ENCODE measurements at places on chromosomes 1 and 21.

- H3K4me1 ChIP-seq, result no peaks in the 10 kb centered on the region
- DNase-seq, result no peak
- H3K4me3 ChIP-seq, result no peak overlapping the region
- no peaks in the 10 kb centered on the region for H3K36me3 ChIP-seq
- no peak overlapping the region for H3K27ac ChIP-seq
These were observed 23.2 kb downstream of the TCEA3 start for GRCh38 chr1:23401313-23401712.

DNA sequence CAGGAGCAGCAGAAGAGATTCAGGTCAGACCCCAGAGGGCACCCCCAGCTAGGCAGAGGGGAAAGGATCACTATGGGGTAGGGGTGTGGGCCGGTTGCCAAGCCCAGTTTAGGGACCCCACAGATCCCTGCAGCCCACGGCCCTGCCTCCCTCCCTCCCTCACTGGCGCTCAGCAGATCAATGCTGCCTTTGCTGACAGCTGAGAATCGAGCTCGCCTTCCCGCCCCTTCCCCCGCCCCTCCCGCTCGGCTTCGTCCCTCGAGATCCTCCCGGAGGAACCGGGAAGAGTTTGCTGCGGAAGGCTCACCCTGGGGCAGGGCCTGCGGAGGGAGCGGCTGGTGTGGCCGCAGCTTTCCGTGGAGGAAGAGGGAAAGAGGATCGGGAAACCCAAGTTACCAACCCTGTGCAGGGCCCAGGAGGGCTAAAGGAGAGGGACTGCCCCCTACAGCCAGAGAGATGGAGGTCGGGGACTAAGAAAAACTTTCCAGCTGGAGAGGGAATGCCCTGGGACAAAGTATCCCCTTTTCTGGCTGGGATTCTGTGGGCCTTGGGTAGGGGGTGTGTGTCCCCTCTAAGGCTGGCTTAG lies 1.1 kb upstream of the KCNQ4 start:
- no peaks in the 10 kb centered on the region for H3K36me3 ChIP-seq
- no peak overlapping the region for H3K27ac ChIP-seq
- H3K27me3 ChIP-seq, result peaks cover 15% of the 10 kb centered on the region
- DNase-seq, result no peak
- peak overlapping the region; percentile 30 for H3K4me3 ChIP-seq
- H3K4me1 ChIP-seq, result peaks cover 5% of the 10 kb centered on the region

GRCh38 chr1:176696109-176696508 lies 233.1 kb downstream of the PAPPA2 start:
- H3K4me3 ChIP-seq, result no peak overlapping the region
- no peak overlapping the region for H3K27ac ChIP-seq
- peak; percentile 16 for DNase-seq
- H3K36me3 ChIP-seq, result no peaks in the 10 kb centered on the region
- no peaks in the 10 kb centered on the region for H3K27me3 ChIP-seq

- H3K4me3 ChIP-seq, result no peak overlapping the region
- no peak overlapping the region for H3K27ac ChIP-seq
- DNase-seq, result no peak
- H3K4me1 ChIP-seq, result peaks cover 9% of the 10 kb centered on the region
- H3K36me3 ChIP-seq, result no peaks in the 10 kb centered on the region
These were observed 45.7 kb downstream of the RAP1GAP start for GRCh38 chr1:21623410-21623961.

- H3K4me3 ChIP-seq, result no peak overlapping the region
- H3K36me3 ChIP-seq, result no peaks in the 10 kb centered on the region
- DNase-seq, result no peak
- no peaks in the 10 kb centered on the region for H3K27me3 ChIP-seq
- H3K4me1 ChIP-seq, result peaks cover 9% of the 10 kb centered on the region
- no peak overlapping the region for H3K27ac ChIP-seq
These were observed 23.2 kb downstream of the DMBX1 start for GRCh38 chr1:46512792-46513190.

DNA sequence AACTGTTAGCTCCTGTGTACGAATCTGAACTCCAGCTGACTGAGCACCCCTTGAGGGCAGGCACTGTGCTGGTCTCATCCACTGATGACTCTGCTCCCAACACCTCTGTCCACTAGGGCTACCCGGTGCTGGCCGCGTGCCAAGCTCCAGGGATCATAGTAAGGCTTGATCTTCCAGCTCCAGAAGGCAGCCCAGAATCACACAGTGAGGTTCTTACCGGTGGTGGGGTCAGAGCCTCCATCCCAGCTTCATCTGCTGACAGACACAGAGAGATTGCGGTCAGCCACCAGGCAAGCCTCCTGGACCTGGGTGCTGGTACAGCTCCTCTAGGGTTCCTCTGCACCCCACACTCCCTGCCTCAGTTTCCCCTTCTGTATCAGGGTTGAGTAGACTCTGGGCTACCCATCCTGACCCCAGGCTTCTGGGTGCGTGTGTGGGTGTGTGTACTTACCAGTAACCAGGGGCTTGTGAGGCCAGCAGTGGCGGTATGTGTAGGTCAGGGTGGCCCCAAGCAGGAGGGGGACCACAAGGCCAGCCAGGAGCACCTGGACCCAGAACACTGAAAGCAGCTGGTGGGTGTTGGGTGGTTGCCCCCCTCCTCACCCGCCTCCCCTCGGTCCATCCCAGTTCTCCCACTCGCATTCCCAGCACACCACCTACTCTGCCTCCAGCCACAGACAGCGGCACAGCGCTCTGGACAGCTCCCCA lies 3.4 kb downstream of the TNFRSF25 start:
- no peak for DNase-seq
- no peaks in the 10 kb centered on the region for H3K27me3 ChIP-seq
- peaks cover 9% of the 10 kb centered on the region for H3K4me1 ChIP-seq
- no peak overlapping the region for H3K4me3 ChIP-seq

- no peak overlapping the region for H3K27ac ChIP-seq
- H3K4me1 ChIP-seq, result no peaks in the 10 kb centered on the region
- no peak overlapping the region for H3K4me3 ChIP-seq
- H3K27me3 ChIP-seq, result no peaks in the 10 kb centered on the region
- no peaks in the 10 kb centered on the region for H3K36me3 ChIP-seq
- no peak for DNase-seq
These were observed 608.5 kb upstream of the USP24 start for GRCh38 chr1:55823541-55824250.

DNA sequence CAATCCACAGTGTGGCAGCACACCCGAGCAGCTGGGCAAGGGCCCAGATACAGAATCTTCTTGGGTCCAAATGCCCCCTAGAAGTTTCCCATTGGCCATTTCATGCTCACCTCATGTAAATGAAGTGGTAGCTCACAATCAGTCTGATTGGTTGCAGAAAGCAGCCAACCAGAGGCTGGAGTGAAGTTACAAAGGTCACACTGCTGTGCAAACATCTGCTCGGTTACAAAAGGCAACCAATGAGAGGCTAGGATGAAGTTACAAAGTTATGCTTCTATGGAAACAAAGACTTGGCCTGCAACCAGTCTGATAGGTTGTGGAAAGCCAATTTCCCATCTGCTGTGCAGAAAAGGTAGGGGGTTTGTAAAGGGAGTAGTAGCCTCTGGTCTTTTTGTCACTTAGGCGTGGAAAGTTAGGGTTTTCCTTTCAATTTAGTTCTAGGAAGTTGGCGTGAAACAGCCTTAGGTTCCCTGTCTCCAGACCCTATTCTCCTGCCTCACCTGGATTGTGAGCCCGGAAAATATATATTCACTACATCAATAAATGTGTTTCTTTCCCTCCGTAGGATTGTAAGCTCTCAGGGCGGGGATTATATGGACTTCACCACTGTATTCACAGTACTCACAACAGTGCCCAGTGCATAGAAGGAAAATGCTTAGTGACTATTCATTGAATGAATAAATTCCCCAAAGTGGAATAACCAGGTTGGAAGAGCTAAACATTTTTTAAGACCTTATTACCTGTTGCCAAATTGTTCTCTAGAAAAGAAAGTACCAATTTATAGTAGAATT lies 91.9 kb downstream of the URB2 start:
- H3K4me1 ChIP-seq, result peaks cover 1% of the 10 kb centered on the region
- no peak overlapping the region for H3K27ac ChIP-seq
- H3K36me3 ChIP-seq, result no peaks in the 10 kb centered on the region
- DNase-seq, result no peak

- DNase-seq, result no peak
- H3K27ac ChIP-seq, result no peak overlapping the region
- H3K27me3 ChIP-seq, result no peaks in the 10 kb centered on the region
- H3K36me3 ChIP-seq, result no peaks in the 10 kb centered on the region
- no peak overlapping the region for H3K4me3 ChIP-seq
- no peaks in the 10 kb centered on the region for H3K4me1 ChIP-seq
These were observed 126.4 kb upstream of the GALNT2 start for GRCh38 chr1:229940684-229941083.

GRCh38 chr1:115130786-115131185 lies 41.5 kb upstream of the TSPAN2 start:
- no peaks in the 10 kb centered on the region for H3K36me3 ChIP-seq
- no peaks in the 10 kb centered on the region for H3K27me3 ChIP-seq
- no peak for DNase-seq
- no peak overlapping the region for H3K27ac ChIP-seq
- no peaks in the 10 kb centered on the region for H3K4me1 ChIP-seq

All from iPS DF 6.9 (cell line).